HT-29 (cell line): ENCODE measurements at places on chromosomes 6 and 20. TPM values are rescaled to one million over a fixed set of nuclear protein-coding genes. Genes with fewer than 3 reads are reported as not detected.

Gene TBCC
- total RNA-seq, result 34.5 and 38.7 TPM in 2 replicates

Gene ZCCHC3
- 15.5 and 16.8 TPM in 2 replicates for total RNA-seq

Gene CABLES2
- 9.5 and 9.8 TPM in 2 replicates for total RNA-seq

Gene SPINT3
- not detected in 2 replicates for total RNA-seq

Gene LHFPL5
- 0.16 and 0.58 TPM in 2 replicates for total RNA-seq

Gene SPTLC3
- 0.94 and 1.1 TPM in 2 replicates for total RNA-seq

Gene PHIP
- 9.5 and 9.9 TPM in 2 replicates for total RNA-seq
